ENCODE measurements at places on chromosomes 6 and 20. TPM values are rescaled to one million over a fixed set of nuclear protein-coding genes. Genes with fewer than 3 reads are reported as not detected.

The TAGAP gene
- 1.1 TPM for total RNA-seq

The HLA-DQB2 gene
- 1.4 TPM for total RNA-seq

The SLC52A3 gene
- 4.3 TPM for total RNA-seq

The LAMA4 gene
- 78.4 TPM for total RNA-seq

The RAMACL gene
- total RNA-seq: 2.4 TPM

The CYP24A1 gene
- not detected for total RNA-seq

The MEI4 gene
- total RNA-seq: 0.13 TPM

The SLC35D3 gene
- total RNA-seq: not detected

The RHAG gene
- 0.38 TPM for total RNA-seq

The DPPA5 gene
- not detected for total RNA-seq

The RIPPLY2 gene
- total RNA-seq: not detected

The GRM1 gene
- total RNA-seq: 8.3 TPM

The TSBP1 gene
- total RNA-seq: not detected

The C2 gene
- total RNA-seq: 3.3 TPM

The FRMD1 gene
- 0.28 TPM for total RNA-seq

The HTR1E gene
- not detected for total RNA-seq

The LST1 gene
- total RNA-seq: 6.6 TPM

The MYT1 gene
- 0.11 TPM for total RNA-seq

The PRICKLE4 gene
- total RNA-seq: 2.8 TPM

The SPO11 gene
- total RNA-seq: not detected

The GPX5 gene
- total RNA-seq: not detected

The LRRC1 gene
- total RNA-seq: 3.7 TPM

The SLPI gene
- not detected for total RNA-seq

The KCNK5 gene
- total RNA-seq: 0.25 TPM

The TFAP2B gene
- not detected for total RNA-seq

The TRIM40 gene
- total RNA-seq: not detected

The GHRH gene
- 0.85 TPM for total RNA-seq

The BPIFA1 gene
- total RNA-seq: not detected

The C20orf96 gene
- total RNA-seq: 5.5 TPM

Data from heart right ventricle (tissue), 16 donors.